Activated CD8-positive, alpha-beta memory T cell treated with anti-CD3 and anti-CD28 coated beads for 36 hours (primary cell): ENCODE measurements at places on chromosomes 13 and 19. TPM values are rescaled to one million over a fixed set of nuclear protein-coding genes. Genes with fewer than 3 reads are reported as not detected.

SIGLEC9 gene
- total RNA-seq, result 0.48 TPM

C1QTNF9 gene
- total RNA-seq, result not detected

SHFL gene
- total RNA-seq, result 44.1 TPM

PEAK3 gene
- not detected for total RNA-seq

GEMIN7 gene
- total RNA-seq, result 55.4 TPM

CYP4F11 gene
- not detected for total RNA-seq

PEG3 gene
- not detected for total RNA-seq

IFNL1 gene
- not detected for total RNA-seq

GPR4 gene
- not detected for total RNA-seq

TGFBR3L gene
- 7.6 TPM for total RNA-seq

TEX101 gene
- total RNA-seq, result not detected

NECTIN2 gene
- total RNA-seq, result 0.36 TPM

SIAH3 gene
- total RNA-seq, result 0.10 TPM

ZNF780A gene
- total RNA-seq, result 17.4 TPM

RAB8A gene
- 255 TPM for total RNA-seq

ZNF534 gene
- total RNA-seq, result not detected

CYP4F2 gene
- 0.36 TPM for total RNA-seq

TNNT1 gene
- total RNA-seq, result not detected

C19orf67 gene
- not detected for total RNA-seq

CYP2A6 gene
- total RNA-seq, result not detected

PALM3 gene
- total RNA-seq, result not detected

MYPOP gene
- total RNA-seq, result 6.0 TPM

SPHK2 gene
- total RNA-seq, result 35.7 TPM

ATP12A gene
- 4.6 TPM for total RNA-seq

PTH2 gene
- total RNA-seq, result not detected

ZNF229 gene
- total RNA-seq, result 1.2 TPM

LILRA5 gene
- total RNA-seq, result not detected

TUBB4A gene
- total RNA-seq, result 7.4 TPM

PIAS4 gene
- 32.9 TPM for total RNA-seq

SLC15A1 gene
- not detected for total RNA-seq

KLK3 gene
- not detected for total RNA-seq

PLK5 gene
- not detected for total RNA-seq

CATSPERD gene
- total RNA-seq, result not detected

SPPL2B gene
- total RNA-seq, result 44.5 TPM

IQCN gene
- total RNA-seq, result 0.59 TPM

HSPB6 gene
- total RNA-seq, result not detected

LGI4 gene
- not detected for total RNA-seq

GATAD2A gene
- 188 TPM for total RNA-seq

NKPD1 gene
- 0.06 TPM for total RNA-seq

ADM5 gene
- 7.3 TPM for total RNA-seq

PDX1 gene
- total RNA-seq, result not detected

ZNF560 gene
- total RNA-seq, result not detected

HCN2 gene
- 0.55 TPM for total RNA-seq

CD79A gene
- total RNA-seq, result 6.4 TPM

SOX1 gene
- total RNA-seq, result not detected

ZNF599 gene
- 4.2 TPM for total RNA-seq

NCR1 gene
- total RNA-seq, result 0.38 TPM

SMIM24 gene
- total RNA-seq, result 0.36 TPM

KLK5 gene
- total RNA-seq, result not detected

TNFSF11 gene
- 7.4 TPM for total RNA-seq

TMEM190 gene
- total RNA-seq, result not detected

KL gene
- 0.19 TPM for total RNA-seq

ZNF420 gene
- total RNA-seq, result 16.5 TPM

POGLUT2 gene
- total RNA-seq, result 14.0 TPM
